SIG-M5 (cell line): ENCODE measurements at places on chromosomes 2 and 18.

DNA sequence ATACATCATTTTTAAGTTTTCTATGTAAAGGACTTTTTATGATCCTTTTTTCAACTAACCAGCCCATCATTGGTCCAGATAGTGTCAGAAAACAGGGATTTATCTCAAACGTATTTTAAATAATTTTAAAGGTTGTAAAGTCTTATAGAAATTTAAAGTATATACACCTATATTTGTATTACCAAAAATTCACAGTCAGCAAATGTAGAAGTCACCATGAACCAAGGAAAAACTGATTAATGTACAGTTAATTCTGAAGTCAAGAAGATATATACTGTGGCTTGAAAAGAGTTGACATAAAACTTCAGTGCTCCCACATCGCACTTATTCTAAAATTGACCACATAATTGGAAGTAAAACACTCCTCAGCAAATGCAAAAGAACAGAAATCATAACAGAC is 52.4 kb upstream of the MAP2 start:
- DNase-seq: no peak

- DNase-seq: no peak
Measured at GRCh38 chr18:70246061-70246466, 40.6 kb upstream of the RTTN start.

DNA sequence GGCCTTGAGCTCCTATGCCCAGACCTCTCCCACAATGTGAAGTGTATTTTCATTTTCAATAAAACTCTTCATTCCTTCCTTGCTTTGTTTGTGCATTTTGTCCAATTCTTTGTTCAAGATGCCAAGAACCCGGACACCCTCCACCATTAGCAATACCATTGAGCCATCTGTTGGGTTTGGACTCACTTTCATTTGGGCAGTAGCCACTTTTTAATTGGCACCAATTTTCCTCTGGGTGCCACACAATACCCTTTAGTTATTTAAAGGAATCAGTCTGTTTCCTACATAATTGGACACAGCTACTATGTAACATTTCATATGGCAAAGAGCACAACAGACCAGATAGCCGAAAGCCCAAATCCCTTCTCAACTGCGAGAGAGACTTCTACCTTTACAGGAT is 22.5 kb upstream of the SLC35G4 start:
- DNase-seq: no peak

GRCh38 chr2:53939656-53940055 is 31.1 kb downstream of the PSME4 start:
- no peak for DNase-seq

- no peak for DNase-seq
Measured at GRCh38 chr2:169736902-169737301, 3.3 kb downstream of the KLHL23 start.

- no peak for DNase-seq
Measured at GRCh38 chr2:37615804-37616676, 55.4 kb downstream of the CDC42EP3 start.

- no peak for DNase-seq
Measured at GRCh38 chr18:53752781-53753367, 471.6 kb downstream of the MBD2 start.

DNA sequence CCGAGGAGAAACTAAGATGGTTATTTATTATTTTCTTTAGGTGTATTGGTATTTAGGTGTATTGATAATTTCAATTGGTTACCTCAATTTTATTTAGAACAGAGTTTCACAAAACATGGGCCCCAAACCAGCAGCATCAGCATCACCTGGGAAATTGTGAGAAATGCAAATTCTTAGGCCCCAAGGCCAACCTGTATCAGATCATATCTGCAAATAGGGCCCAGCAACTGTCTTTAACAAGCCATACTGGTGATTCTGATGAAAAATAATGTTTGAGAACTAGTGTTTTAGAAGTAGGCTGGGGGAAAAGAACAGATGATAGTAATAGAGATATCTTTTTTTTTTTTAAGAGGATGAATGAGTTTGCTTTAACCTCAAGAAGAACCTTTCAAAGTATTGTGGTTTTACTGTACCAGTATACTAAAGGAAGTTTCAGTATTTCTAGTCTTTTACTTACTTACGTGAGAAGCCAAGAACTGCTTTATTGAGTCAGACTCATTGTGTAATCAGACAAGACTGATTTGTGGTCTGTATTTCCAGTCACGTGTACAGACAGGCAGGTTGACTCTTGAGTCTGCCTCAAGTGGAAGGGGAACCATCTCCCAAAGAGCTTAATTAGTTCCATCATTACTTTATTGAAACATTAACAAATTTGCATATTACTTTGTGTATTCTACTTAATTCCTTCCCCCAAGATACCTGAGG is 60.4 kb upstream of the GAREM1 start:
- DNase-seq: no peak

- no peak for DNase-seq
Measured at GRCh38 chr2:65714866-65715265, 282.5 kb upstream of the SPRED2 start.

- DNase-seq: no peak
Measured at GRCh38 chr2:166344286-166345113, 31.2 kb downstream of the SCN9A start.

DNA sequence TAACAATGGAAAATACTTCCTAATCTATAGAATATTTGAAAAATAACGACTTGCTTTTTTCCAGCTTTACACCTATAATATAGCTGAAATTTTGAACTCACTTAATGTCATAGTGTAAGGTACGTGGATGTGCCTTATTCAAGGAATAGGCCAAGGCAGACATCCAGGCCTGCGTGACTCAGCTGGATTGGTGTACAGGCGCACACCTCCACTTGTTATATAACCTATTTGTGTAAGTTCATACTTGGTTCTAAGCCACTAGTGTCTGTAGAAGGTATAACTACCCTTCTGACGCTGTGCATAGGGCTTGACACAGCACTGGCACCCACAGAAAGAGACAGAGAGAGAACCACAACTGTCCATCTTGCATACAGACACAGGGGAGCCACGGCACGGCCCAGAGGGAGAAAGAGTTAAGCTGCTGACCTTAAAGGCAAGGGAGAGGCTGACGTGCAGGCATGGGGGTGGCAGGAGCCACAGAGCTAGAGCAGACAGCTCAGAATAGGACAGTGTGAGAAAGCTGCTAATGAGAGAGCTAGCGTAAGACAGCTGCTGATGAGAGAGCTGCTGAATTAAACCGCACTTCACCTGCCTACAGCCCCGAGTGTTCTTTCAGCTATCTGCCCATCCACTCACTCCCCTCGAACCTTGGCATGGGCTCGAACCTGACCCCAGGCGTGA is 16.1 kb downstream of the CCDC178 start:
- no peak for DNase-seq

GRCh38 chr18:12750076-12750714 is 47.4 kb downstream of the PSMG2 start:
- no peak for DNase-seq

DNA sequence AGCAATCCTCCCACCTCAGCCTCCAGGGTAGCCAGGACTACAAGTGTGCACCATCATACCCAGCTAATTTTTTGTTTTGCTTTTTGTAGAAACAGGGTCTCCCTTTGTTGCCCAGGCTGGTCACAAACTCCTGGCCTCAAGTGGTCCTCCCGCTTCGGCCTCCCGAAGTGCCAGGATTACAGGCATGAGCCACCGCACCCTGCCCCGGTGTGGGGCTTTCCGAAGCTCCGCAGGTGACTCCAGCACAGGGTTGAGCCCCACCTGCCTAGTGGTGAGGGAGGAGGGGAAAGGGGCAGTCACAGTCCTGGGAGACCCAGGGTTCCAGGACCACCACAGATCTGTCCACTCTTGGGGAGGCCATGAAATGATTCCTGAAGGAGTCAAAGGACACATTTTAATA is 5.2 kb downstream of the PRLH start:
- no peak for DNase-seq

DNA sequence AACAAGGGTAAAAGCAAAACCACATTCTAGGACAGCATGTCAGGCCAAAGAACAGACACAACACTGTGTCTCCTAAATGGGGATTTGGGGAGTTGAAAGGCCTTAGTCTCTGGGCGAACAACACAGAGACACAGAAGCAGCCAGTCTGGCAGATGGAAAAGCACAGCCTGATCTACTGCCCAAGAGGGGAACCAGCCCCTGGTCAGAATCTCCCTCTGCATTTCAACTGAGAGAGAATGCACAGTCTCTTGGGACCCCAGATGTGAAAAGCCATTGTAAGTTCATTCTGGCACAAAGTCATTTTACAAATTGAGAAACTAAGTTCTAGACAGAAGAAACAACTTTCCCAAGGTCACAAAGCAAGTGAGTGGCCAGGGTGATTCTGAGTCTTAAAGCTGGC is 331.7 kb downstream of the TNS1 start:
- no peak for DNase-seq

- no peak for DNase-seq
Measured at GRCh38 chr2:37992601-37993000, 67.5 kb downstream of the RMDN2 start.

GRCh38 chr2:80852079-80852807 is 547.7 kb upstream of the LRRTM1 start:
- no peak for DNase-seq

- no peak for DNase-seq
Measured at GRCh38 chr18:11392292-11392691, 217.1 kb upstream of the SLC35G4 start.

GRCh38 chr2:187422282-187422681 is 25.8 kb downstream of the CALCRL start:
- no peak for DNase-seq

DNA sequence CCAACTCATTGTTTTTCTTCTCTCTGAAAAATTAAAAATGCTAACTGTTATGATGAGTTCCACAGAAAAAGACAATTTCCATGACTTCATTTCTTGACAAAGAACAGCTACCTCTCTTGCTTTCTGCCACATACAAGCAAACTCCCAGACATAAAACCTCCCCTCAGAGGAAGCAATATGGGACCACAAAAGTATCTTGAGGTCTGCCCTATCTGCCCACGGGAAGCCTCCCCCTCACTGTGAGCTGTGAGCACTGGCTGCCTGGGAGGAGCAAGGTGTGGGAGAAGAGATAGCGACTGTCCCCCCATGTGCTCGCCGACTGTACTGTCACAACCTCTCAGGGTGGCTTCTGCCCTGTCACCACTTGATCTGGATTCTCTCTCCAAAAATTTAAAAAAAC is 69.7 kb upstream of the NRP2 start:
- no peak for DNase-seq

DNA sequence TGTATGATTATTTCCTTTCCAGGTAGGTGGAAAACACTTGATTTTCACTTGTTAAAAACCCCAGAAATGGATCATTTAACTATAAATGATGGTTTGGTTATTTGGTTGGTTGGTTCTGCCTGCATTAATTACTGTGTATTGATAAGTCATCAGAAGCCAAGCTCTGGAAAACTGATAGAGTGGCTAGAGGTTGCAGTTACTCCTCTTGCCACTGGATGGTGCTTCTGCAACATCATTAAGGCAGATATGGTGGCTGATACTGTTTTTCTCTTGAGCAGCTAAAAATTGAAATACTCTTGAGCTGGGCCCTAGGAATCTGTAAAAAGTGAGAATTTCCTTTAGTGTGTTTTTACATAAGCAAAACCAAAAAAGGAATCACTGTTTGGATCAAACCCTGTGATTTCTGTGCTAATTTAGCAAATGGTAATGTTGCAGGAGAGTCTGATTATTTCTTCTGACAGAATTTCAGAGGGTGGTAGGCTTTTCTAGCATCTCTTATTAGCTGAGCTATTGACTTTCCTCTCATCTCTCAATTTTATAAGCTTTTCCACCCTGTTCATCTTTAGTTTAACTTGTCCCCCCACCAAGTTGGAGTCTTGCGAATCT is 54.3 kb downstream of the RAB10 start:
- no peak for DNase-seq

DNA sequence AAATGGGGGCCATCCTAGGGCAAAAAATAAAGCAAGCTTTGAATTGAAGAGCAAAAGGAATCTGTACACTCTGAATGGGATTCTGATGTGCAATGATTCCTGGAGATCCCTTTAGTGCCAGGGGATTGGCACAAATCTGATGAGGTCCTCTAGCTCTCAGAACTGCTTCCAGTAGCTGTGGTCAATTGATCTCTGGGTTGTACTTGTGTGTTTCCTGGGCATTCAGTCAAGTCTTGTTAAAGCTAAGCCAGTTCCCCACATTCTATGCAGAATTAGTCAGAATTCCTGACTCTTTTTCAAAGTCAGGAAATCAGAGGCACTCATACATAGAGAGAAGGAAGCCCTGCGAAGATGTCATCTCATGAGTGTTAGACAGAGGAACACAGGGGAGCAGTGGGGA is 161.3 kb downstream of the DNER start:
- DNase-seq: no peak

GRCh38 chr2:80926168-80926567 is 621.6 kb upstream of the LRRTM1 start:
- no peak for DNase-seq

DNA sequence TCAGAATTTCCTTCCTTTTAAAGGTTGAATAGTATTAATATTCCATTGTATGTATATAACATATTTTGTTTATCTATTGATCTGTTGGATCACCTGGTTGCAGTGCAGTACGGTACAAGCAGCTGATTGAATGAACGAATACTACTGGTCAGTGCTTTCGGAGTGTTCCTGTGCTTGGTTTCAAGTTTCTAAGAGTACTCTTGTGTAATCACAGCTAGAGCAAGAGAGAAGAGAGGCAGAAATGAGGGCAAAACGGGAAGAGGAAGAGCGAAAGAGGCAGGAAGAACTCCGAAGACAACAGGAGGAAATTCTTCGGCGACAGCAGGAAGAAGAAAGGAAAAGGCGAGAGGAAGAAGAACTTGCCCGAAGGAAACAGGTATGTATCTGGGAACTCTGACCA is 40.3 kb upstream of the KCNJ13 start:
- DNase-seq: no peak

- DNase-seq: no peak
Measured at GRCh38 chr2:160200921-160201320, 849 bp upstream of the ITGB6 start.

- no peak for DNase-seq
Measured at GRCh38 chr18:60070631-60071030, 170.8 kb downstream of the PMAIP1 start.

GRCh38 chr2:101442667-101443061 is 32.2 kb downstream of the RFX8 start:
- no peak for DNase-seq

DNA sequence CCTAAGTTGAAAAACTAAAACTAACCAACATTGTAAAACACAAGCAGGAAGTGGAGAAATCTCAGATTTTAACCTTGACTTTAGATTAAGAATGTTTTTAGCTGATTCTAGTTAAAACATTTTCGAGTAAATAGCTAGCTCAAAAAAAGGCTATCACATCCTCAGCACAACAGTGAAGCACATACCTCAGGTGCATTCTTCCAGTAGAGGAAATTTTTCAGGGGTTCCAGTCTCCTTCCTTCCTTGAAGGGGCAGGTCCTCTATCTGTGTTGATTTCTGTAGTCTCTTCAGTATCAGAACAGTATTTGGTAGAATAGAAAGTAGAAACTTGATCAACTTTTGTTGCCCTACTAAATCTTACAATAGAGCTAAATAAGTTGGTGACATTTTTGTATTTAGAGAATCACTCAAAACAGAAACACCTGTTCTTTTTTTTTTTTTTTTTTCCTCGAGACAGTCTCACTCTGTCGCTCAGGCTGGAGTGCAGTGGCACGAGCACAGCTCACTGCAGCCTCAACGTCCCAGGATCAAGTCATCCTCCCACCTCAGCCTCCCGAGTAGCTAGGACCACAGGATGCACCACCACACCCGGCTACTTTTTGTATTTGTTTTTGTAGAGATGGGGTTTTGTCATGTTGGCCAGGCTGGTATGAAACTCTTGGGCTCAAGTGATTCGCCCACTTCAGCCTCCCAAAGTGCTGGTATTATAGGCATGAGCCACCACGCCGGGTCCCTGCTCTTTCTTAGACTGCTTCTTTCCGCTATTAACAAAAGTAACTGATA is 6.9 kb upstream of the GPR155 start:
- no peak for DNase-seq
